ENCODE measurements at places on chromosomes 12 and 14.

DNA sequence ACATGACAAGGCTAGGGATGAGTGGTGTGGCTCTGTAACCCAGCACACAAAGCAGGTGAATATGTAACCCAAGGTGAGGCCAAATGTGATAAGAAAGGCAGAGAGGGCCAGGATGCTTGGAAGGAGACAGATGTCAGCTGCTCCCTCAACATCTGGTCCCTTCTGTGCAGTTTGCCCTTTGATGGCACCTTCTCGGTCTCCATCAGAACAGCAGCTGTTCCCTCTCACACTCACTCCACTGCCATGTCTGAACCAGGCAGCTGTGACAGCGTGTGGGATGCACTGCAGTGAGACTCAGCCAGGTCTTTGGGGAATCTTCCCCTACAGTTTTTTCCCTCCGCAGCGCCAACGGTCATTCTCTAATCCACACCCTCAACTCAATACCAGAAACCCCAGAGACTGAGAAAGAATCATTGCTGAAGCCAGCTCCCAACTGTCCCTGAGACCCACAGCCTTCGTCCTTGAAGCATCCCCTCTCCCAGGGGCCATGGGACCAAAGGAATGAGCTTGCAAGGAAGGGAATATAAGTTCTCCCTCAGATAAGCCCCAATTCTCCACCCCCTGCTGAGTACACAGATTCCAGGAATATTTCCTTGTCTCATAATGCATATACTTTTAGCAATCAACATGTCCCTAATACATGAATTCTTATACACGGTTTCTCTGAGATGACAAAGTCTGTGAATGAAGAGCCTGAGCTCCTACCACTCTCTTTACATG, 230.0 kb downstream of the GLT1D1 start:
- no peak for DNase-seq

GRCh38 chr14:80549141-80549540, 337.8 kb upstream of the DIO2 start:
- no peak for DNase-seq

GRCh38 chr12:62371661-62372060, 95.0 kb upstream of the MON2 start:
- no peak for DNase-seq

DNA sequence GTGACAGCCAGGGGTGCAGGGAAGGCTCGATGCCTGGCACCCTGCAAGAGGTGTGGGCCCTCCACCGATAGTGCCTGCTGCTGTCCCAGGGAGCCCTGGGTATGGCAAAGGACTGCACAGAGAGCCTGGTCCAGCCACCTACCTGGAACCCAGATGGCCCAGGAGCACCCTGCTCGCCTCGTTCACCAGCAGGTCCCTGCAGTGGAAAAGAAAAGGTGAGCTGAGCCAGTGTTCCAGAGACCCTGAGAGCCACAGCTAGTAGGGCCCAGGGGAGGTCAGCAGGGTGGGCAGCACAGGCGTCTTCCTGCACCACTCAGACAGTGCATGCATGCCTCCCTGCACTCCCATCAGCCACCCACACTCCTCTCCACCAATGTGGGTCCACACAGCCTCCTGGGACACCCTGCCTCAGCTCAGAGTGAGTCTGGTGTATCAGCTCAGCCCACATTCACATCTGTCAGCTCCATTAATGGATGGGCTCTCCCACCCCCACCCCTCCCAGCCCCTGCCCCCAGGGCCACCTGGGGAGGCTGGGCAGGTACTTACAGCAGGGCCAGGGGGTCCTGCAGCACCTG, 20.2 kb downstream of the TMEM106C start:
- no peak for DNase-seq

- no peak for DNase-seq
These were observed 144.6 kb downstream of the ATP23 start for GRCh38 chr12:58086006-58086405.

- DNase-seq = no peak
These were observed 19.3 kb downstream of the TAS2R50 start for GRCh38 chr12:10967409-10967808.

GRCh38 chr14:101176535-101177205, 273.1 kb upstream of the RTL1 start:
- DNase-seq = no peak

GRCh38 chr12:59597385-59597781, 1.6 kb downstream of the SLC16A7 start:
- peak; percentile 2 for DNase-seq

GRCh38 chr14:30252783-30253674, 305.9 kb upstream of the G2E3 start:
- no peak for DNase-seq

DNA sequence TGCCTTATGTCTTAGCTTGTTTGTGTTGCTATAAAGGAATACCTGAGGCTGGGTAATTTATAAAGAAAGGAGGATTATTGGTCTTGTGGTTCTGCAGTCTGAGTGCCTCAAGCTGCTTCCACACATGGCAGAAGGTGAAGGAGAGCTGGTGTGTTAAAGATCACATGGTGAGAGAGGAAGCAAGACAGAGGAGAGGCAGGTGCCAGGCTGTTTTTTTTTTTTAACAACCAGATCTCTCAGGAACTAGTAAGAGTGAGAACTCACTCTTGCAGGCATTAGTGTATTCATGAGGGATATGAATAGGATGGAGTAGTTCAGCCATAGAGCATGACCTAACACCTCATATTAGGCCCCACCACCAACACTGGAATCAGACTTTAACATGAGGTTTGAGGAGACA, 123.4 kb downstream of the CMAS start:
- DNase-seq = no peak

- DNase-seq = no peak
These were observed 480.8 kb downstream of the RMST start for GRCh38 chr12:97943359-97943758.

DNA sequence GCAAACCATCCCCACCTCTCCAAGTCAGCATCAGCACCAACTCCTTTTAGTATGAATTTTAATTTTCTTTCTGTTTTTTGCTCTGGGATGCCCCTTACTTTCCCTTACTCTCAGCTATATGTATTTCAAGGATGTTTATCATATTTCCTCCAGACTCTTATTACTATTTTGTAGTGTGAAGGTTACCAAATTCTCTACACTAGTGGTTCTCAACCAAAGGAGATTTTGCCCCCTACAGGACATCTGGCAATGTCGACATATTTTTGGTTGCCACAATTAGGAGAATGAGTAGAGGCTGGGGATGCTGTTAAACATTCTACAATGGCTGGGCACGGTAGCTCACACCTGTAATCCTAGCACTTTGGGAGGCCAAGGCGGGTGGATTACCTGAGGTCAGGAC, 29.1 kb upstream of the SOS2 start:
- DNase-seq = no peak

DNA sequence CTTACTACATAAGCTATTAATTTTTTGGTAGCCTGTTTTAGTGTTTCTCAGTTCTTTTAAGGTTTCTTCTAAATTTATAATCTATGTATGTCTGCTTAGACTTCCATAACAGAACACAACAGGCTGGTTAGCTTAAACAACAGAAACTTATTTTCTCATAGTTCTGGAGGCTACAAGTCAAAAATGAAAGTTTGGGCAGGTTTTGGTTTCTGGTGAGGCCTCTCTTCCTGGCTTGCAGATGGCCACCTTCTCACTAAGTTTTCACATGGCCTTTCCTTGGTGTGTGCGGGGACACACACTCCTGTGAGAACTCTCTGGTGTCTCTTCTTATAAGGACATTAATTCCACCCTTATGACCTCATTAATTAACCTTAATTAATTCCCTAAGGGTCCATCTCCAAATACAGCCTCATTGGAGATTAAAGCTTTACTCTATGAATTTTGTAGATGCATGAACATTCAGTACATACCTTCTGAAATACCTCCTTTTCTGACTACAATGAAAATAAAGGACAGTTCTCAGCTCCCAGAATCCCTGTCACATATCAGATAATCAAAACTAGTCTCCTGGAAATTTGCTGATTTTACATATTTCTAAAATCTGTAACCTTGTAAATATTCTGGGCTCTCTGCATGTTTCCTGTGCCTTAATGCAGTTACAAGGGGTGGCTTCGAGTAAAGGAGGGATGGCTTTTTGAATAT, 23.2 kb upstream of the BMAL2 start:
- DNase-seq = no peak

- DNase-seq = no peak
These were observed 64.3 kb downstream of the ANKS1B start for GRCh38 chr12:99920353-99920960.

DNA sequence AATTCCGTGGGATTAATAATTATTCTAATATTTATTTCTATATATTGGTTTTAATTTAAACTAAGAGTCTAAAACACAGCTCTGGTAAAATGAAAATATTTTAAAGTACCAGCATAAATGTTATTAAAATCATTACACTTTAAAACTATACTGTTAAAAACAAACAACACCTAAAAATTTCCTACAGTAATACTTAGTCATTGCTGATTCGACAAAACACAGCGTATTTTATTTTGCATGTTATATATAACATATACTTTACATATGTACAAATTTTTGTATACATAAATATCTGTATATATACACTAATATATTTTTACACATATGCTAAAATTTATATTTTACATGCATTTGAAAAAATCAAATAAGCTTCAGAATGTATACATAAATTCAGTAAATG, 6.0 kb upstream of the PCNX4 start:
- DNase-seq = no peak

DNA sequence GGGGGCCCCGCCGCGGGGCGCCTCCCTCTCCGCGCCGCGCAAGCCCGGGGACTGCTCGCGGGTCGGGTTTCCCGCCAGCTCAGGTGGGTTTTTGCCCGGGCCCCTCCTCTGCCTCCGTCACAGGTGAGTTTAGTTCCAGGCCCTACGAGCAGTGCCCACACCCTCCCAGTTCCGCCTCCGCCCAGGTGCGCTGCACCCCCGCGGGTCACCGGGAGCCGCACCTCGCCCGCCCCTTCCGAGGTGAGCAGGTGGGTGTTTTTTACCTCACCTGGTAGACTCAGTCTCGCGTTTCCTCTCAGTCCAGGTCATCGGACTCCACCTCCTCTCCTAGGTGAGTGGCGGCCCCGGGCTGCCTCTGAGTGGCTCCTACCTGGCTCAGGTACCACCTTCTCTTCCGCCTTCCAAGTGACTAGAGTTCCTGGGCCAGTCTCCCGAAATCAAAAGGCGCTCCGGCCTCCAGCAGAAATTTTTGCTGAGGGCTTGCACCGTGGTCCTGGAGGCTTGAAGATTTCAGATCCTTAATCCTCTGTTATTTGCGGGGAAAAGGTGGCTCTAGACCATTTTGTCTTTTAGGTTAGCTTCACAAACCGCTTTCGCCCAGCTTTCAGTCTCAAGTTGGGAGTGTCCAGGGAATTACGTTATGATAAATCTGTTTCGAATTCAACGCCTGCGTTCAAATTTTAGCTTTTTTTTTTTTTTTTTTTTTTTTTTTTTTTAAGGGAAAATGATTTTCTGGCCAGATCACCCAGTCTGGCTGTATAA, at the start of gene TMEM30B:
Gene TMEM30B (minus strand): TSS at position 153 of the 762 bp plus-strand sequence. CDS start 191 bp downstream, outside the sequence.
- no peak for DNase-seq

GRCh38 chr12:104154286-104154685, 16.3 kb upstream of the NFYB start:
- no peak for DNase-seq

DNA sequence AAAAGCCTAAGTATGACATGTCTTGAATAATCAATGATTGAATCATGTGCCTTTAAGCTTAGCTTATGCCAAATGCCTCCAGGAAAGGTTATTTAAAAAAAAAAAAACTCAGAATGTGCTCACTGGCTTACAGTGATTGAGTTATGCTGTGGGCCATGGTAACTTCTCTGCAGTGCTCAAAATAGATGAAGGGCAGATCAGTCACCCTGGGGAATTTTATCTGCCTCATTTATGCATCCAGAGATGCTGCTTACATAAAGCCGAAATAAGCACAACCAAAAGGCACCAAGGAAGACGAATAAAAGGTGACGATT, 118.7 kb upstream of the MDM1 start:
- no peak for DNase-seq

DNA sequence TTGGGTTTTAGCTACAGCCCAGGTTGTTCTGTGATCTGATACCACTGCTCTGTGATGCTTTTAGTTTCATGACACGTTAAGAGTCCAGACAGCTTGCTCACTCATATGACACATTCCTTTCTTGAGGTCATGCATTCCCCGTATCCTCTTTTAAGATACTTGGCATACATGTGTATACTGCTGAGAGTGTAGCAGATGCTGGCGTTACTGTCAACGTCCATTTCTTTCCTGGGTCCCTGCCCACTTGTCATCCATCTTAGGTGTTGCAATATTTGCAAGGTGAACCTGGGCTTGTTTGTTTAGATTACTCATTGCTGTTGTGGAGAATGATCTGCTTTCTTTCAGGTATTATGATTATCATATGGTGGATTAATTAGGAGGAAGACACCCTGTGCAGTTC, 9.1 kb upstream of the EMP1 start:
- no peak for DNase-seq

- DNase-seq = peak; percentile 37
These were observed at the start of gene EFS for GRCh38 chr14:23365036-23365731. Gene EFS (minus strand): TSS chr14:23365172. CDS start chr14:23365025, 147 bp downstream.

- no peak for DNase-seq
These were observed 260.5 kb upstream of the ATP2B1 start for GRCh38 chr12:89969093-89969492.

DNA sequence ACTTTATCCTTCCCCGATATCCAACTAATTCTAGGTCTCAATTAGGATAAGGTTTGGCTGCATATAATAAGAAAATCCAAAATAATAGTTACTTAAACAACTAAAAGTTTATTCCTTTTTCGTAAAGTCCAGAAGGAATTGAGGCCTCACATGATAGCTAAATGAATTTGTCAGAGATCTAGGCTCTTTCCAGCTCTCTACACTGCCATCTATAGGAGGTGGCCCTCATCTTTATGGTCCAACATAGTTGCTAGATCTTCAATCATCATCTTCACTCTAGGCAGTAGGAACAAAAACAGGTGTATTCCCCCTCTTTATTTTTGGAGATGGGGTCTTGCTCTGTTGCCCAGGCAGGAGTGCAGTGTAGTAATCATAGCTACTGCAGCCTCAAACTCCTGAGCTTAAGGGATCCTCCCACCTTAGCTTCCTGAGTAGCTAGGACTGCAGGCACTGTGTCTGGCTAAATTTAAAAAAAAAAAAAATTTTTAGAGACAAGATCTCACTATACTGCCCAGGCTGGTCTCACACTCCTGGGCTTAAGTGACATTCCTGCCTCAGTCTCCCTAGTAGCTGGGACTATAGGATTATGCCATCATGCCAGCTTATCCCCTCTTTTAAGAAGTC, 46.5 kb upstream of the SAV1 start:
- DNase-seq = no peak

DNA sequence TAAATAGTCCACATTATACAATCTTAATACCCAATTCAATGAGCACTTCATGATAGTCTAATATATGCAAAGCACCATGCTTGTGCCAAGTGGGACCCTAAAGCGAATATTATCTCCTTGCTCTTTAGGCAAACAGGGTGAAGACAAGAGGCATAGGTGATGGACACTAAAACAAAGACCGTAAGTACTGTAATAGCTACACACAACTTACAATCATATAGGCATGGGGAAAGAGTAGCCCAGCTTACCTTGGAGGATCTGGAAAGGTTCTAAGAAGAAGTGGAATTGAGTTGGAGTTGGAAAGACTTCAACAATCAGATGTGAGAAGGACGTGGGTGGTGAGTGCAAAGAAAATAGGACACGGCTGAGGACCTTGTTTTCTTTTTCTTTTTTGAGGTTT, 19.1 kb upstream of the BCL2L14 start:
- DNase-seq = no peak

GRCh38 chr12:48930475-48930874, 5.2 kb upstream of the FKBP11 start:
- no peak for DNase-seq
